ENCODE measurements at places on chromosomes 7 and 10.

DNA sequence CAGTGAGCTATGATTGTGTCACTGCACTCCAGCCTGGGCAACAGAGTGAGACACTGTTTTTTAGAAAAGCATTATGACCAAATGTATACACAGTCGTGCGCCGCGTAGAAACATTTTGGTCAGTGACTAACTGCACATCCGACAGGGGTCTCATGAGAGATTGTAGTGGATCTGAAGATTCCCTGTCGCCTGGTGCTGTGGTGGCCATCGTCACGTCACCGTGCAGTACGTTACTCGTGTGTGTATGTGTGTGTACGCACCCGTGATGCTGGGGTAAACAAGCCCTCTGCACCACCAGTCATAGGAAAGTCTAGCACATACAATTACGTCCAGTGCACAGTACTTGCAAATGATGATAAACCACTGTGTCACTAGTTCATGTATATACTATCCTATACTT is 109.4 kb downstream of the ELFN1 start:
- DNase-seq: no peak

DNA sequence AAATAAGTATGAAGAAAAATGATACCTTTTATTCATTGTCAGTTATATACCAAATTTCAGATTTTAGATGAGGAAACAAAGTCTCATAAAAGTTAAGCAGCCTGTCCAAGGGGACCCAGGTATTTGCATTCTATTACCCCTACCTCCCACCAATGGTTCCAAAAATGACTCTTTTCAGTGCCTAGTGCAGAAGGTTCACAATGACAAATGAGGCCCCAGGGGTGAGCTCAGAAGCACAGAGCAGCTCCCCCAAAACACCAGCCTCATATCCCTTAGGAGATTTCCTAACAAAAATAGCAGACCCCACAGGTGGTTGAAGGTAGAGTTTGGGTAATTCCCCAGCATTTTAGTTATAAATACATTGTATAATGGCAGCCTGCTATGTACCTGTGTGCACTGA is 168.6 kb downstream of the REEP3 start:
- DNase-seq: no peak

- no peak for DNase-seq
Measured at GRCh38 chr10:88889559-88890337, 9.7 kb downstream of the STAMBPL1 start.

DNA sequence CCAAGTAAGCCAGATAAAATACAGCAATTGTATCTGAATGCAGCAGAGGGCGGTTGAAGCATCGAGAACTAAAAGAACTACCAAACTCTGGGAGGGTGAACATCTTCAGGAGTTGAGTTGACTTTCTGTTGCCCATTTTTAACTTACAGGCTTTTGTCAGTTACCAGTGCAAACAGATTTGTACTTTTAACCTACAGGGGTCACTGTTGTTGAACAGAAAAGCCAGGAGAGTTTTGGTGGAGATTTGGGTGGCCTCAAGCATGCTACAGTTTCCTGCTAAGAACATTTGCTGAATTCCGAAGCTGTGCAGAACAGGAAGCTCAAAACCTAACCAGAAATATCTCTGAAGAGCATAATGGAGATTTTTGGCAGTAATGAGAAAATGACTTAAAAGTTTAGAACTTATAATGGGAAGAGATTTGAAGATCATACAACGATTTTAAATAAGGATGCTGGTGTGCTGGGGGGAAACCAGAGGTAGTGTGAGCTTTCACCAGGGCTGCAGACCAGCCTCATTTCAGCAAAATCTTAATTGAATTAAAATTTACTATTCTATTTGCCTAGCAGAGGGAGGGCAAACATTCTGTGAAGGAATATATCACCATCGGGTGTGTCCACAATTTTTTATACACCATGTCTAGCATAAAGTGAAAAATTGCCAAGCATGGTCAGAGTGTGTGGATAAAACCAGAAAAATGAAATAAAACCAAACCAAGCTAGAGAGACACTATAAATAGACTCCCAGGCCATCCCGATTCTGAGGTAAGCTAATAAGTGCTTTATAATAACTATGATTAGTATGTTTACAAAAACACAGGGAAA is 208.6 kb upstream of the CCDC6 start:
- no peak for DNase-seq

DNA sequence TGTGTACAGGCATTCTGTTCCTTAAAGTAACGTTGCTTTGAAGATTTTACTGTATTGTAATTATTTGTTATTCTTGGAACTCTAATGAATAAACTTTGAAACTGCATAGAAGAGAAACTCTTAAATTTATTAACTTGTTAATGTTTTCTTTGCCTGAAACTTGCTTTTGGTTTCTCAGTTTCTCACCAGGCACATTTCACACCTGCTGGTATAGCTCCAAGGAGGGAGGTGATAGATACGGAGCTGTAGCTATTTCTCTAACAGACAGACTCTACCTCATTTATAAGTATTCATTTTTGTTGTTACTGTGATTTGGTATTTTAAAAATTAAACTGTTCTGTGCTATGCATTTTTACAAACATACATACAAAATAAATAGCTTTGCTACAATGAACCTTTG is 32.7 kb downstream of the R3HCC1L start:
- no peak for DNase-seq

- no peak for DNase-seq
Measured at GRCh38 chr7:81777697-81778096, 7.8 kb upstream of the HGF start.

DNA sequence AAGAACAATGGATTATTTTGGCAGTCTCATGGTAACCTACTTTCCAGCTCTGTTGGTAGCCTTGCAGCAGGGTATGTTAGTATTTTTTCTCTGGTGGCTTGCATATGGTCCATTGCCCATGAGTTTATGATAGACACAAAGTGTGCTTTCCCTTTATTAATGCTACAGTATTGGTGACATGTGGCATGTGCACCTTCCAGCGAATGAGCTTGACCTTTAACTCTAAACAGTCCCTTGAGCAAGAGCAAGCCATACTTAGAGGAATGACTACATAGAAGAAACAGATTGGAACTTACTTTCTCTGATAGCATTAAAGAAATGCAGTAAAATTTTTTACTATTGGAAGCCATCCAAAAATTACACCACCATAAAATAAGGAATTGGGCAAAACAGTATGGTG is 73.9 kb downstream of the VTI1A start:
- DNase-seq: no peak

DNA sequence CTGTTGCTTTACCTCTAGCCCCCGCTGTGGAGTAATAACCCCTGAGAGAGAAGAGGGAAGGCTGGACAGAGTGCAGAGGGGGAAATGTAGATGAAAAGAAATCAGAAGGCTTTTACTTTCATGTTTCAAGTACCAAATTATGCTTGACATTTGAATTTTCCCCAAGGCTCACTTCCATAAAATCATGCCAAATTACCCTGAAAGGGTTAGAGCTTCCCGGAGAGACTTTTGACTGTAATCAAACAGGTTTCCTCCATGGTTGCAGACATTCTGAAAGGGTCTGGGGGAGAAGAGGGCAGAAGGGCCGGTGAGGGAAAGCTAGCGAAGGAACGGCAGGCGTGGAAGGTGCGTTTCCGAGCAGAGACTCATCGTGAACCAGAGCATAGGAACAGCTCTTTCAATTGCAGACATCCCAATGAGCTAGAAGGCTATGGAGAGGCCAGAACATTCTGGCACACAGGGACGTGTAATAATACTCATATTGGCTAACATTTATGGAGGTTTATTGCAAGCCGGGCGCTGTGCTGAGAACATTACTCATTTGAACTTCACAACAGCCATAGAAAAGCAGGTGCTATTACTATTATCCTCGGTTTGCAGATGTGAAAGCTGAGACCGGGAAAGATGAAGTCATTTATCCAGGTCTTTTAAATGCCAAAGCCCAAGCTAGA is 620.8 kb upstream of the AUTS2 start:
- DNase-seq: no peak

GRCh38 chr10:26486990-26487850 is 49.1 kb downstream of the APBB1IP start:
- peak; percentile 92 for DNase-seq

DNA sequence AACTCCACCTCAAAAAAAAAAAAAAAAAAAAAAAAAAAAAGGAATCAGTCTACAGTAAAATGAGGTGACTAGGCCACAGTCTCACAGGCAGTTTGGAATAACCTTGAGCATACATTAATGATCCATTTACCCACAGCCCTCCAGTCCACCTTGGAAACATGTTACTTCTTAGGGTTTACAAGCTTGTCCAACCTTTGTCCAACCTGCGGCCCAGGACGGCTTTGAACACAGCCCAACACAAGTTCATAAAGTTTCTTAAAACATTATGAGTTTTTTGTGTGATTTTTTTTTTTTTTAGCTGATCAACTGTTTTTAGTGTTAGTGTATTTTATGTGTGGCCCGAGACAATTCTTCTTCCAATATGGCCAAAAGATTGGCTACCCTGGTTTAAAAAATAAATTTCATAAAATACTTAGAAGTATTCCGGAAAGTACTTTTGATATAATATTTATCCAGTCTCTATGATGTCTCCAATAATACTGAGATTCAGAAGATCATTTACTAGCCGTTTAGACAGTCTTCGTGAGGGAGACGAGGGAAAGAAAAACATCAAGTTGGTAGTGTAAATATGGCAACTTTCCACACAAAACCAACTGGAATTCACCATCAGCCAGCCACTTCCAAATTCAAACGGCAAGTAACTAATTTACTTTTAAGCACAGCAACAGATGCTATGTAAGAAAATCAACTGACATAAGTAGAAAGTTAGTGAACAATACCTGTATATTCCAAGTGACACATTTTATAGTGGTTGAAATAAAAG is 9.9 kb downstream of the BAZ1B start:
- DNase-seq: no peak

DNA sequence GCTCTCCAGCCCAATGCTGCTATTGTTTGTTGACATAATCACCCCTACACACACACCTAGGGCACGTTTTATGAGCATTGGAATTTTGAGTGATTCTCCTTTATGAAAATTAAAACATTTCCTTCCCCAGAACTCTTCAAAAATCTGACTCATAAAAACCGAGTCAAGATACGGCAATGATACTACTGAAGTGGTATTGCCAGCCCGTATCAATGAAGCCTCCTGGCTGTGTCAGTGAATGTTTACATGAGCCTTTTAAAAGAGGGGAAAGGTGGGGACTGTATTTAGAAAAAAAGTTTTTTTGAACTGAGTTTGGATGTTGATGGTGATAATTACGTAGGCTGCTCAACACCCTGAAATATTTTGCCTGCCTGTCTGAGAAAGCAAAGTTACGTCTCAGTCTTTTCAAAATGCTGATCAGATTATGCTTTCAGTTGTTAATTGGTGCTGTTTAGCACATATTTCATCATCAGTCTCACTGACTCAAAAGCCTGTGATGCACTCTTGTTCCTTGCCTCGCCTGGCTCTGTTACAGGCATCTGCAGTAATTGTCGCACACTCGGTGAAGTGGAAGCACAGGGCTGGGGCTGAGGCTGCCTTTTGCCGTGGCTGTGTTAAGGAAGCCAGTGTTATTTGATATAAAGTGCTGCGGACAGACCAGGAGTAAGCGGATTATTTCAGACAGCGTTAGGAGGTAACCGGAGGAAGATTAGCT is 157.4 kb upstream of the TCF7L2 start:
- DNase-seq: no peak

- DNase-seq: no peak
Measured at GRCh38 chr7:2049111-2049781, 183.5 kb downstream of the MAD1L1 start.

DNA sequence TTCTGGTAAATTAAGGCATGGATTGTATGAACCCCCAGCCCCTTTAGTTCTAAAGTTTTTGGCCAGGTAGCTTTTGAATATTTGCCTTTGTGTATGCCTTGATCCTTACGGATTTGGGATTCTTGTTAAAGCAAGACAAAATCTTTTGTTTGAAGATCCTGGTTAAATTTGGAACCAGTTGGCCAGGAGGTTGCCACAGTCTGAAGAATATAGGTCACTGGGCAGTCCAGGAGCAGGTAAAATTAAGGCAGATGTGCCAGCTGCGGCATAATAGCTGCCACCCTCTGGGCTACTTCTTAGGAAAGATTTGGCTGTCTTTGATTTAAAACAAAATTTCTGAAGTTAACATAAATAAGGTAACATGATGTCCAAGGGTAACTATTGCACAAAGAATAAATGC is 192.3 kb downstream of the SUGCT start:
- no peak for DNase-seq

DNA sequence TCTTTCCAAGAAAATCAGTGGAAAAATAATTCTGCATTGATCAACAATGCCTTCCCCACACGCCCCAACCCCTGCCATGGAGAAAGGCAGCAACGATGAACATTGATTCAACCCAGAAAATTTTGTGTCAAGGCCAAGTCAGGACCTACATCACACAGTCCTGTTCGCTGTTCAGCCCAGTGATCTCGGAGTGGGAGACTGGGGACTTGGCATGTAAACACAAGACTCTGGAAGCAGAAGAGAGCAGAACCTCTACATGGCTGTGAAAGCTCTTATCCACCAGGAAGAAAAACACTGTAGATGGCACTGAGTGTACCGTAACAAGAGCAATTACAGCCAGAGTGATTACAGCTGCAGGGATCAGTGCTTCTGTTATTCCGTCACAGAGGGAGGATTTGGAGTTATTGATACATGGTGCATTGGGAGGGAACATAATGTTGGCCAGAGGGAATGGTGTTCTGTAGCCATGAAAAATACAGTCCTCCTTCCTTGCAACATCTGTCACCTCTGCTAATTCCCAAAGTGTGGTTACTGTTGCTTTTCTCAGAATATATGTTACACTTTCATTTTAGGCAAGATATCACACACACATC is 136.6 kb downstream of the IQUB start:
- DNase-seq: no peak

DNA sequence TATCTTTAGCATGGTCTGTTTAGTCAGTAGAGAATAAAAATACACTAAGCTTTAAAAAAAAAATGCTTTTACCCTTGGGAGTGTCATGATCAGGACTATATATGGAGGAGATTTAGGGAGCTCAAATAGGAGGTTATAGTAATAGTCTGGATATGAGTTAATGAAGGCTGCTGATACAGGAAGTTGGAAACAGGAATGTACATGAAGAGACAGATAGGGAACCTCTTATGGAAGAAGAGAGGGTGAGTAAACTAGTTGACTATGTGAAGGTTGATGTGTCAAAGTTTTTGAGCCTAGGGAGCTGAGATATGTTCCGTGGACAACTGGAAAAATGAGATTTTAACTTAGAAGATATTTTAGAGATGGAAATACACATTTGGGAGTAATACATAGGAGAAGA is 472.0 kb upstream of the FZD8 start:
- DNase-seq: no peak

DNA sequence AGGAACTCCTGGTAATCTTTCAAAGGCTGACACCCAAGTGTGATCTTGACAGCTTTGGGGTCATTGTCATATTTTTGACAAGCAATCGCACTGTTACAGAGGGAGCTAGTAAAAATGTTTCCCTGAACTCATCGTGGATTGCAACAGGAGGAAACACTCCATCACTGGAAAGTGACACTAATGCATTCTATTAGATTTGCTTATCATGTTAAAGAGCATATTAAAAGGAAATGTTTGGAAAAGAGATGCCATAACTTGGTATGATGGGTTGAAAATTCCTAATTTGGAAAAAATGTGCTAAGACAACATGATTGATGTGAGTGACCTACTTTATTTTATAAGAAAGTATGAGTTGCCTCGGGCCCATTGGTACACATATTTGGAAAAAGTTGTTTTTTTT is 22.7 kb upstream of the EMX2 start:
- no peak for DNase-seq

GRCh38 chr7:45143616-45144015 is 14.0 kb upstream of the RAMP3 start:
- no peak for DNase-seq

GRCh38 chr7:42883950-42884349 is 27.9 kb downstream of the C7orf25 start:
- DNase-seq: no peak

GRCh38 chr10:34649385-34649784 is 165.7 kb downstream of the PARD3 start:
- DNase-seq: no peak

- DNase-seq: peak; percentile 99
Measured at GRCh38 chr10:10911471-10911921, 106.2 kb upstream of the CELF2 start.

Data from T1000 (cell line).